ENCODE measurements at places on chromosomes 1 and 21.
A peak's percentile ranks its signal among the peaks of the same experiment; 100 is the strongest.

GRCh38 chr21:36587388-36587787 lies 107.5 kb upstream of the CLDN14 start:
- no peak for DNase-seq

DNA sequence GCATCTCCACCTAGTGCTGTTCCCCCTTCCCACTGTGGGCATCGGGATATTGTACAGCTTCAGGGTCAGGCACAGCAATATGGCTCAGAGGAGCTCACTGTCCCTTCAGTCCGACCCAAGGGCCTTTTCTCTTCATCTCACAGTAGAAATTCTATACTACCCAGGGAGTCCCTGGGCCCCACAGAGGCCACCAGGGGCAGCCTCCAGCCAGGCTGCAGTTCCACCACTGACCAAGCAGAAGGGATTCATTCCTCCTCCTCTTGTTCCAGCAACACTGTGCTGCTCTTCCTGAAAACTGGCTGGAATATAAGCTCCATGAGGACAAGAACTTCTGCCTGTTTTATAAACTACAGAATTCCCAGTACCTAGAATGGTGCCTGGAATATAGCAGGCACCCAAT lies 70.5 kb downstream of the CD34 start:
- no peak for DNase-seq

GRCh38 chr1:92980732-92981647 lies 19.7 kb upstream of the DIPK1A start:
- no peak for DNase-seq

DNA sequence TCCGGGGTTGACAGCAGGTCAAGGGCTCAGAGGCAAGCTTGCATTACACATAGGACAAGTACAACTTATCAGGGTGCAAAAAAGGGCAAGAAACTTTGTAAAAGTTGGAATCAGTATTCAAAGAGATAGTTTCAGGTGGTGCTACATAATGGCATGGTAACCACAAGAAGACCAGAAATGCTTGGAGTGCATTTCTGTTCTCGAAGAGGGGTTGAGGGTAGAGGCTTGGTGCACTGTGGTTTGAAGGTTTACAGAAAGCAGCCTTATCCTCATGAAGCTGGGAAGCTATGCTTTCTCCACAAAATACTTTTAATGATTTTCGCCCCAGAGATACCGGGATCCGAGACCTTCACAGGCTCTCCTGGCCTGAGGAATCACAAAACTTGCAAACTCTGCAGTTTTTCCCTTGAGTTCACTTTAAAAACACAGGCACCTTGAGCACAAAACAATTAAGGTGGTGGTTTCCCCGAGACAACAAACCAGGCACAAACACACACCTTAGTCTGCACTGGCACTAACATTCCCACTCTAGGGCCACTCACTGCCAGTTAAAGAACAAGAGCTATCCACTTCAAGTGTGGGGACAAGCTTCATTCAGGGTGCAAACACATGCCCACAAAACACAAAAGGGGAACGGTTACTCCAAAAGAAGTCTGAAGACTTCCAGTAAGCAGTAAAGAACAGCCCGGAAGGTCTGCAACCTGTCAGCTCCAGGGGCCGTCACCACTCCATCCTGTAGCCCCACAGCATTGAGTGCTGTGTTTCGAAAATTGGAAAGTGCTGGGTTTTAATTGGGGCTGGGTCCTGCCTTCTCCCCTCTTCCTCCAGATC lies 29.8 kb upstream of the NFIA start:
- peak; percentile 41 for DNase-seq

GRCh38 chr1:241677201-241677600 lies 25.1 kb downstream of the WDR64 start:
- no peak for DNase-seq

GRCh38 chr1:212600980-212601379 lies 7.6 kb upstream of the ATF3 start:
- DNase-seq: no peak
